Breast epithelium (tissue), 4 donors: ENCODE measurements at places on chromosomes 11 and 22. TPM values are rescaled to one million over a fixed set of nuclear protein-coding genes. Genes with fewer than 3 reads are reported as not detected.

- DNase-seq, result no peak
These were observed 136.3 kb downstream of the SHANK2 start for GRCh38 chr11:71115770-71116692.

The MUC6 gene
- total RNA-seq, result 1.3 TPM

The XKR3 gene
- 0.16 TPM for total RNA-seq

The PRODH gene
- total RNA-seq, result 4.6 TPM

The CD151 gene
- 343 TPM for total RNA-seq
